ENCODE measurements at places on chromosomes 2 and 18.

DNA sequence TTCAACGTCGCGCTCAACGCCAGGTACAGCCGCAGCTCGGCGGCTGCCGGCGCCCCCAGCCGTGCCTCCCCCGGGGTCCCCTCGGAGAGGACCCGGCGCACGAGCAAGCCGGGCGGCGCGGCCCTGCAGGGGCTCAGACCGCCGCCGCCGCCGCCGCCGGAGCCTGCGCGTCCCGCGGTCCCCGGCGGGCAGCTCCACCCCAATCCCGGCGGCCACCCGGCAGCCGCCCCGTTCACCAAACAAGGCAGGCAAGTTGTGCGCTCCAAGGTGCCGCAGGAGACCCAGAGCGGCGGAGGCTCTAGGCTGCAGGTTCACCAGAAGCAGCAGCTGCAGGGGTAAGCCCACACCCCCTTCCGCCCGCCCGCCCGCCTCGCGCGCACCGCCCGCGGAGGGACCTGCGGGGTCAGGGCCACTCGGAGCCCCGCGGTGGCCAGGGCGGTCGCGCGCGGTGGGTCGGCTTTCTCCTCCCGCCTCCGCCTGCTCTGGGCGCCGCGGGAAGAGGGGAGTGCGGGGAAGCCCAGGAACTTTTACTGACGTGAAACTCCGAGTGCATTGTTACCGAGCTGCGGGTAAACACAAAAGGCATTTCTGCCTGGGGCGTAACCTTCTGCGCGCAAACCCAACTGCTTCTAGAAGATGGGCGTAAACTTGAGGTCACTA is 861 bp downstream of the LTBP1 start:
- DNase-seq: no peak

GRCh38 chr2:150620416-150620815 is 132.9 kb upstream of the RND3 start:
- no peak for DNase-seq

DNA sequence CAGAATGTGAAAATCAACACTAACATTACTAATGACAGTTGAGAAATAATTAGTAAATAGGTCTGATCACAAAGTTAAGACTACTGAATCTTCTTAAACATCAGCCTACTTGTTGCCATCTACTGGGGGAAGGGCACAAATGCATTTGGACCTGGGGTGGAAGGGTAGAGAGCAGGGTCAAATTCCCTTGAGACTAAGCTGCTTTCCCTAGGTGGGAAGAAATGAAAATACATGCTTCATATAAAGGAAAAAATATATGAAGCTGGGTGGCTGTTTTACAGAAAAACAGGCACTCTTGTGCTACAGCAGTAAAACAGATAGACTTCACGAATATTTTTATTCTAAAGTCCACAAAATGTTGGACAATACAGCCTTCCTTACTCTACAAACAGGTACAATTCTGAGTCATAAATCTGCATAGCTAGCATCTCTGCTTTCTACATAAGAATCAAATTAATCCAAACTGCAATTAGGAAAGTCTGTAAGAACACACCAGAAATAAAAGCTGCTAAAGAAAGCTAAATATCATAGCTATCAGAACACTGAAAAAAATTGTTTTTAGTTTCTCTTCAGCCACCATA is 10.9 kb downstream of the TRIP12 start:
- DNase-seq: peak; percentile 18

DNA sequence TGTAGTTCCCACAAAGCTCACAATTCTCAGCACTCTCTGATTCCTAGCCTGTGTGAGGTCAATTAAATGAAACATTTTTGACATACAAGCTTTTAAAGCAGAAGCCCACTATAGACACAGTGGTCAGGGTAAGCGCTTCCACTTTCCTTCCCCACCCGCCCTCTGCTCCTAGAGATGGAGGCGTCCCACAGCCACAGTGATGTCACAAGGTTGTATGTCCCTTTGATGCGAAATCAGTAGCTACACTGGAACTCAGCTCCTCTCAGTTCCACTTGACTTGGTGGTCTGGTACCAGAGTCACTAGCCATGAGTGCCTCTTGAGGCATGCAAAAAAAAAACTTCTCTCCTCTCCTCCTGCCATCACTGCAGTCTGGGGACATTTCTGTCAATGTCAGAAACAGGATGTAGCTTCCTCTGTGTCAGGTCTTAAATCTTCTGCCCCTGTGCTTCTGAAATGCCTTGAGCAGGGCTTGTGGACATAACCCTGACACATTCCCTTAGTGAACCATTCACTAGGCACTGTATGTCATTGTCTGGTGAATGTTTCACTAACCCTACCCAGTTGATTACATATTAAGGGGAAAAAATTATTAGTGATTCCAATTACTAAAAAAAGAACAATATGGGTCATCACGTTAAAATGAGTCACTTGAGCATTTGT is 7.8 kb downstream of the SULT1C4 start:
- DNase-seq: no peak

DNA sequence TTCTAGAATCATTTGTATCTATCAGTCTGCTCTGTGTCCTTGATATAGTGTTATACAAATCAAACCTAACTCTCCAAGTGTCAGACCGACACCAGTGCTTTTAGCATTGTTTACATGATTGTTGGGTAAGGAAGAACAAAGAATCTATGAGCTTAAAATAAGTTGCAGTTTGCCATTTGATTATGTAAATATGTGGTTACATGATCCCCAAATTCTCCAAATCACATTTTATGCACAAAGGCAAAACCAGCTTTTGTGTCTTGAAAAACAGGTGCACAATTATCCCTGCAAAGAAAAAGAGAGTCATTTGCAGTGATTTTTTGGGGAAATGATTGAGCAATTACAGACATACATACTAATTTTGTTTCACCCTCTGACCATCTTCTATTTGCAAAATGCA is 652.6 kb upstream of the CHAC2 start:
- DNase-seq: no peak

DNA sequence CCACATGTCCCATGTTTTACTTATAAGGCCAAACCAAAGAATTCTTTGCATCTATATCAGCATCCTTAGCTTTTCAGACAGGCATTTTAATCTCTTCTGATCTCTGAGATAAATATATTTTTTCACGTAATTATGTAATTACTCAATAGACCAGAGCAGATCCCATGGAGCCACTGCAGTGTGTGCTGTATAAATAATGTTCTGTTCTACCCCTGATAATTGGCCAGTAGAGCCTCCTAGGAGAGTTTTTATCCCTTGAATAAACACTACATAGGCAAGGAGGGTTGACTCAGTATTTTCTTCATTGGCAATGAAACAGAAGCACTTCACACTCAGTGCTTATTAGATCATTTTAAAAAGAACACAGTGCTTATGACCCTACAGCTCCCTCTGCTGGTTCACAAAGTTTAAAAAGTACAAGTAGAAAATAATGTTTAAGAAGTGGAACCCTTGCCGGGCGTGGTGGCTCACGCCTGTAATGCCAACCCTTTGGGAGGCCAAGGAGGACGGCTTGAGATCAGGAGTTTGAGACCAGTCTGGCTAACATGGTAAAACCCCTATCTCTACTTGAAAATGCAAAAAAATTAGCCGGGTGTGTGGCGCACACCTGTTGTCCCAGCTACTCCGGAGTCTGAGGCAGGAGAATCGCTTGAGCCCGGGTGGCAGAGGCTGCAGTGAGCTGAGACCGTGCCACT is 91.9 kb downstream of the PPP1R1C start:
- no peak for DNase-seq

DNA sequence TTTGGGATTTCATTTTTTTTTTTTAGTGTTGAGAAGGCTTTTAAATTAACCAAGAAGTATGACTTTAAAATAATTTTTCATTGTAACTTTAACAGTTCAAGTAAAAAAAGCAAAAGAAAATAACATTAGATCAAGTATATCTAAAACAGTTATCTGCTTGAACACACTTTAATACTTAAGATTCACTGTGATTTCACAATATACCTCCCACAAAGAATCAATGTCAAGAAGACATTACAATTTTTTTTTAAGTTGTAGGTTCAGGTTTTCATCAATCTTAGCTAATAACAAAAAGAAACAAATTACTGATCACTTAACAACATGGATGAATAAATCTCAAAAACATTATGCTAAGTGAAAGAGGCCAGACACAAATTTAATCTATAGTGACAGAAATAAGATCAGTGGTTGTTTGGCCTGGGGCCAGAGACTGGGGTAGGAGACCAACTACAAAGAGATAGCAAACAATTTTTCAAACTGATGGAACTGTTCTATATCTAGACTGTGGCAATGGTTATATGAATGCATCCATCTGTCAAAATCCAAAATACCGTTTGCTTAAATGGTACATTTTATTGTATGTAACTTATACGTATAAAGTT is 74.8 kb upstream of the FRZB start:
- DNase-seq: no peak

- DNase-seq: no peak
Measured at GRCh38 chr18:11714244-11714918, 25.3 kb downstream of the GNAL start.

- DNase-seq: no peak
Measured at GRCh38 chr2:61044636-61045035, 21.0 kb upstream of the SANBR start.

DNA sequence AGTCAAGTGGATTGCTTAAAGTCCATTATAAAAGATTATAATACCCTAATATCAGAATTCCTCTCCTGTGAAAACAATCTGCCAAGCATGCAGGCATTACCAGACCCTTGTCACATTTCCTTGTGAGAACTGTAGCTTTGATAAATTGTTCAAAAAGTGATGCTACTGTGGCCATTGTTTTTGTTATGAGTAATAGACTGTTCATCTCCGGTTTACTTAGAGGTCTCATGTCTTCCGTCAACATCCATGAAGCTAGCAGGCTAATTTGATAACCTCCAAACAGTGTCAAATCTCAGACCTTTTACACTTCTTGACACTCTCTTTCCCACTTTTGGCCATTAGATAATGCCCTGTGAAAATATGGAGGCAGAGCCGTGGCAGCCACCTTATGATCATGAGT is 342.7 kb downstream of the CPS1 start:
- DNase-seq: no peak

DNA sequence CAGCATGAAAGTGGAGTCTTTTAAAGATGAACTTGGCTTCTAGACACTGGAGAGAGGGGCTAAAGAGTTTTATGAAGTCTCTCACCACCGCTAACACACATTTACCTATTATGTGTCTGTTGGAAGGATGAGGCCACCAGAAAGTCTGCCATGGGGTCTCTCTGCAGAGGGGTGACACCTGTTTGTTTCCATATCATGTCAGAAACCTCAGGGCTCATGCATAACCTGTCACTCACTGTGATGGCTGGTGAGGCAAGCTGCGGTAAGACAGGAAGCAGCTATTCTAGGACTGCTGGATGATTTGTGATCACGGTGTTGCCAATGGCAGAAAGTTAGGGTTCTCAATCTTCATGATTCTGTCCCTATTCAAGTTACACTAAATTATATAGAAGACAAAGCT is 60.8 kb upstream of the DNMT3A start:
- no peak for DNase-seq

GRCh38 chr2:170420961-170421687 is 243.2 kb downstream of the MYO3B start:
- no peak for DNase-seq

DNA sequence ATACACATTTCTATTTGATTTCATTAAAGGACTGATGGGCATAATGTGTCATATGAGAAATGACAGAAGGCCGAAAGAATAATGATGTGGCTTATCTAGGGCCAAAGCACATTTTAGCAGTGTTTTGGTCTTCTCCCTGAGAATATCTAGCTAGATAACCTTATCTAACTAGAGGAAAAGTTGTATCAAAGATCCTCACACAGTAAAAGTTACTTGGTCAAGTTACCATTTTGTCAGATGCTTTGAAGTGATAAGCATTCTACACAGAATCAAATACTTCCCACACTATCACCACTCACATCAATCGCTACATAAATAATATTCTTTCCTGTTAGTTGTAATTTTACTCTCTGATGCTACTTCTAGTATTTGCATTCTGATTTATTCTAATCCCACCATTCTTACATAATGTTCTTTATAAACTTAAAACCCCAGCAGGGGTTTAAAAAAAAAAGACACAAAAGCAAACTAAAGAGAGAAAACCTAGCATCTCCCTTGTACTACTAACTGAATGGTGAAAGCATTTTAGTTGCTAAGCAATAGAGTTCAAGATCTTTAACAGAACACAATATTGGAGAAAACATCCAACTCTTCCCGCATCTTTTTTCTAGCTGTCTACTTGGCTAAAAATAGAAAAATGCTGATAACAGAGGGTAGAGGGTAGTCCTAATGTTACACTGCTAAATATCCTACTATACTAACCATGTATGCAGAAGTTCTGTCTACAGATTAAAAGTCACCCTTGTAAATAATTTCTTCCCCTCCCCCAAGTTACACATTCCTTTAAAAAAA is 8.0 kb downstream of the XPO1 start:
- DNase-seq: no peak

DNA sequence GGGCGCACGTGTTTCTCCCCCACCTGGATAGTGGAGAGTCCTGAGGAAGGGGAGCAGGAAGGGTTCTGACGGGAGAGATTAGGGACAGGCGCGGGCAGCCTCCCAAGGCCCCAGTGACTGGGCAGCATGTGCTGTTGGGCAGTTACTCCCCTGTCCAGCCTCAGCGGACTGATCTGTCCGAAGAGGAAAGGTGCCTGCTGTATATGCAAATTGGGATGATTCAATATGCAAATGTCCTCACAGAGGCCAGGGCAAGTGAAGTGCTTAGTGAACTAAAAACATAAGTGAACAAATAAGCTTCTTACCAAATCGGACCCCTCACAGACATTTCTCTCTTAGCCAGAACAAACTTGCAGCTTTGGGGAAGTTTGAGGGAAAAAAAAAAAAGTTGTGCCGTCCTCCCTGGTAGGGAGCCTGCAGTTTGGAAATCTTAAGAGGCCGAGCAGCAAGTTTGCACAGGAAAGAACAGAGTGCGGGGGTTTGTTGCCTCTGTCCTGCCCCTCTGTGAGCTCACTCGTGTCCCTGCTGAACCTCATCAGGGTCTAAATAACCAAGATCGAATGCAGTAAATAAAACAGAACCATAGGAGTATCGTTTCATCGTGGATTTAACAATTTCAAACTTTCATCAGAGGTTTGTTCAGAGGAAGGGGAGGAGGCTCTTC is 141.4 kb downstream of the KCTD1 start:
- no peak for DNase-seq

DNA sequence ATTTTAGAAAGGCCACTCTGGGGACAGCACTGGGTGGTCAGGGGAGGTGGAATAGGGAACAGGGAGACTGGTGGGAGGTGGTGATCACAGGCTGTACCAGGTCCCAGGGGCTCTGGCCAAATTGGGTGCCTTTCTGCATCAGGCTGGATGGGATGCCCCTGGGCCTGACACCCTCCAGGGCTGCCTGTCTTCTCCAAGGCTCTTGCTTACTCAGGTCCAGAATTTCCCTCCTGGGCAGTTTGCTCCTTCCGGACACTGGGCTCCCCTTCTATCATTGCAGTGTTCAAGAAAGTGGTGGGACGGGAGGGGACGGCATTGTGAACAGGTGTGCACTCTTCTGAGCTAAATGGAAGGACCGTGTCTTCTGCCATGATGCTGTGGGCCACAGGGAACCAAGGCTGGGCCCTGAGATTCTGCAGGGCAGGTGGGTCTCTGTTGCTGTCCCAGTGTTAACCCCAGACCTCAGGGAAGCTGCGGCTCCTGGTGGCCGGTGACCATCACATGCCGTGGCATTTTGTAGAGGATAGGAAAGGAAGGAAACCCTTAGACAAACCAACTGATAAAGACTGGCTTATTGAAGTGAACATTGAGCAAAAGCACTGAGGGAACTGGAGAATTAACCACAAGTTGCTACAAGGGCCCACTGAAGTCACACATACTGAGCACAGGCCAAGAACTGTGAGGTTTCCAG is 93.7 kb upstream of the HS6ST1 start:
- DNase-seq: no peak
